Ascending aorta (tissue), 2 donors: ENCODE measurements at places on chromosomes 16 and 17. TPM values are rescaled to one million over a fixed set of nuclear protein-coding genes. Genes with fewer than 3 reads are reported as not detected.
A peak's percentile ranks its signal among the peaks of the same experiment; 100 is the strongest.

DNA sequence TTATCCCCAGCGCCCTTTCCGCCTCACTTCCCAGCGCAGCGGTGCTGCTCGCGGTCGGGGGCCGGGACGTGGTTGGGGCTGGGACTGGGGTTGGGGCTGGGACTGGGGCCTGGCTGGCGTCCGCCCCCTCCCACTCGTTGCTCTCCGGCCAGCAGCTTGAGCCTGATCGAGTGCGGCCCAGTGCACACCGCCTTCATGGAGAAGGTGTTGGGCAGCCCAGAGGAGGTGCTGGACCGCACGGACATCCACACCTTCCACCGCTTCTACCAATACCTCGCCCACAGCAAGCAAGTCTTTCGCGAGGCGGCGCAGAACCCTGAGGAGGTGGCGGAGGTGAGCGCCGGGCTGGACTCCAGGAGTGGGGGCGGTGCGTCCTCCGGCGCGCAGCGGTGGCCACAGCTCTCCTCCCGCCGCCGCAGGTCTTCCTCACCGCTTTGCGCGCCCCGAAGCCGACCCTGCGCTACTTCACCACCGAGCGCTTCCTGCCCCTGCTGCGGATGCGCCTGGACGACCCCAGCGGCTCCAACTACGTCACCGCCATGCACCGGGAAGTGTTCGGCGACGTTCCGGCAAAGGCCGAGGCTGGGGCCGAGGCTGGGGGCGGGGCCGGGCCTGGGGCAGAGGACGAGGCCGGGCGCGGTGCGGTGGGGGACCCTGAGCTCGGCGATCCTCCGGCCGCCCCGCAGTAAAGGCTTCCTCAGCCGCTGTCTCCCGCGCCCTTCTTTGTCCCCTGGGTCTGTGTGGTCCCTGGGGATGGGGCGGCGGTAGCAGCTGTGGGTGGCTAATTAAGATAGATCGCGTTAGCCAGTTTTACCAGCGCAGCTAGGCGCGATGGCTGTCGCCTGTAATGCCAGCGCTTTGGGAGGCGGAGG lies 1.8 kb downstream of the HSD17B1 start:
- peak; percentile 93 for DNase-seq

DNA sequence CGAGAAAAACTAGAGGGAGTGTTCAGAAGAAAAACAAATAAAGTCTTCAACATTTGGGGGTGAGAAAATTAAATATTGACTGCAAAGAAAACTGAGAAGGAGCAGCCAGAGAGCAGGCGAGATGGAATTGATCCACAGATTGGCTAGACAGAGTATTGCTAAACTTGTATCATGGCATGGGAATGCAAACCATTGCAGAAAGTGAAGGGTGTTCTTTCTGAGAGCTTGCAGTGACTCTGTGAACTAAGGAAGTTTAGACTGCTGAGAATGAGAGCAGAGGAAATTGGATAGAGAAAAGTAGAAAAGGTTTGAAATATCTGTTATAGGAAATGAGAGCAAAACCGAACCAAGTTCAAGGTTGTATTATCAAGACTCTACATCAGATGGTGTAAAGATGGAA lies 191.5 kb downstream of the HS3ST3A1 start:
- no peak for DNase-seq

GRCh38 chr16:46862555-46863447 lies 21.4 kb upstream of the GPT2 start:
- no peak for DNase-seq

- peak; percentile 22 for DNase-seq
Observed at GRCh38 chr16:24070851-24071250, 185.3 kb upstream of the CACNG3 start.

Gene FBXL16
- not detected for total RNA-seq

Gene ATP2A3
- 27.2 TPM for total RNA-seq

DNA sequence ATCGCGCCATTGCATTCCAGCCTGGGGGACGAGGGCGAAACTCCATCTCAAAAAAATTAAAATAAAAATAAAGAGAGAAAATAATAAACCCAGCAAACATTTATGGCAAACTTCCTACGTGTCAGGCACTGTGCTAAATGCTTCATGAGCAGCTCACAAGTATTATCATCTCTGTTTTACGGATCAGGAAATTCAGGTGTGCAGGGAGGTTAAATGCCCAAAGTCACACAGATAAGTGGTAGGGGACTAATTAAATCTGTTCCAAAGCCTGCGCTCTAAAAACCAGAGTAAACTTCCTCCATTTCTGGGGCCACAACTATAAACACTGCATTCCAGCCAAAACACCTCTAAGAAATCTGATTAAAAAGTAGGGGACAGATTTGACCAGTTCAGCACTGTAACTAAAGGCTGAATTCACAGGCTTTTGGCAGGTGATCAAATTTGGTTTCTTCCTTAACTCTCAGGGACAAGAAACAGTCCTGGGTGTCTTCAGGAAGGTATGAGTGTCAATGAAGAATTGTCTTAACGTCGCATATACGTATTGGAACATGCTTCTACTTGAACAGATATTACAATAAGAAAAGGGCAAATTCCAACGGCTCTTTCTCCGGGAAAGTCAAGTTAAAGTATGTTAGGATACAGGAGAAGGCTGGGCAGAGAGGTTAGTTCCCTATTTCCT lies 996 bp downstream of the STRADA start:
- DNase-seq, result no peak

DNA sequence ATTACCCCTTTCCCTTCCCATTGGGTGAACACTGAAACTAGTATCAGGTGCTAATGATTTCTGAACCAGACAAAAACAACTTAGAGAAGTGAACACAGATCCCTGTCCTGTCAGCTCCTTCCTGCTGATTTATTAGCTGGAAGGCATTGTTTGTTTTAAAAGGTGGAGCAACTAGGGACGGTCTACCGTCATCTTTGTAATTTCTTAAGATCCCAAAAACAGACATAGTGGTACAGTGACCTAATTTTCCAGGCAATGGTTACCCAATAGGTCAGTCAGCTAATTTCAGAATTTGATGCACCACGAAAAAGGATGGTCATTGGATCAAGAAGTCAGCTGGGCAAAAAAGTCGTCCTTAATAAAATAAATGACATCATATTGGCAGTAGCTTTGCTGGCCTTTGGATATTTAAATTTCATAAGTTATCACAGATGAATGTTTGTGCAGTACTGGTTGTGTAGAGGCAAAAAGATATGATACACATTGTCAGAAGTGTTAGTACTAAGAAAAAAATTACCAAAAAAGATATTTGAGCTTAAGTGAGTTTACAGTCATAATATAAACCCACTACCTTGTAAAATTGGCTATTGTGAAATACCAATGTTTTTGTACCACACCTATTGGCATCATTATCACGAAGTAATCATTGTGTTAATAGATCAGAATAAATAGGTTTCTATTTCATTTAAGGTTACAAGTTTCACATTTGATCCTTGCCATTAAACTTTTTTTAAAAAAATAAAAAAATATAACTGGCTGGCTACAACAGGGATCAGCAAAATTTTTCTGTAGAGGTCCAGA lies 27.2 kb upstream of the KCNJ16 start:
- no peak for DNase-seq

Gene FZD2
- 32.7 TPM for total RNA-seq

Gene PIK3R5
- total RNA-seq, result 42.0 TPM

GRCh38 chr16:83561876-83562275 lies 245.9 kb upstream of the HSBP1 start:
- no peak for DNase-seq

GRCh38 chr16:71837150-71837549 lies 8.6 kb upstream of the ATXN1L start:
- DNase-seq, result no peak

Gene CCL8
- not detected for total RNA-seq

- DNase-seq, result no peak
Observed at GRCh38 chr16:28586466-28586865, 10.4 kb downstream of the SULT1A2 start.

DNA sequence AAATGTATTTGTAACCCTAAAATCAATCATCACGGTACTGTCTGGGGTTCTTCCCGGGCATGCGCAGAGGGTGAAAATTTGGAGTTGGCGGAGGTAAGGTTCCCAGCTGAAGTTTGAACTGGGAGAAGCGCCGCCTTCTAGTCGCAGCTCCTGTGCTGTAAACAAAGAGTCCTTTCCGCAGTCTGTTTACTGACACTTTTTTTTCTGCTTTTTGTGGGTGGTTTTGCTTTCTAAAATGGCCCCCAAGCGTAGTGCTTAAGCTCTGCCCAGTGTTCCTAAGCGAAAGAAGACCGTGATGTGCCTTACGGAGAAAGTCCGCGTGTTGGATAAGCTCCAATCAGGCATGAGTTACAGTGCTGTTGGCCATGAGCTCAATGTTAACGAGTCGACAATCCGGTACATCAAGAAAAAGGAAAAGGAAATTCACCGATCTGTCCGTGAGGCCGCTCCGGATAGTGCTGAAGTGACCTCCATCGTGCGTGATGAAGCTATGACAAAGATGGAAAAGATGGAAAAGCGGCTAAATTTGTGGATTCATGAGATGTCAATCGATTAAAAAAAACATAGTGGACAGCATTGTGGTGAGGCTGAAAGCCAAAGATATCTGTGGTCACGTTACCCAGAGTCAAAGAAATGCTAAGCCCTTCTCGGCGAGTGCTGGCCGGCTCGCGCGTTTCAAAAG lies 570 bp upstream of the CFDP1 start:
- DNase-seq, result peak; percentile 88

DNA sequence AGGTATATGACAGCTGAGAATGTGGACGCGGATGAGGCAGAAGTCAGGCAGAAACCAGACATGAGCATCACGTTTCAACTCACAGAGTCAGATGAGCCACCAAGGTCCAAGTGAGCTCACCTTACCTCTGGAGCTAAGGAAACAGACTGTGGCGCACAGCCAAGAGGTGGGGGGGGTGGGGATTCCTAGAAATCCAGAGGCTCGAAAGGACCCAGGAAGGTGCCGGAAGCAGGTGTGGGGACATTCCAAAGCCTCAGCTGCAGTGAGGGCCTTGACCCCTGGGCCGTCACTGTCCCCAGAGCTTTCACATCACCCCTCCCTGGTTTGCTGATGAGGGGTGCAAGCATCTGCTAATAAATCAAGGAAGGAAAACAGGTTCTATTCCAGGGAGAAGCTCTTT lies 29.3 kb upstream of the RCVRN start:
- no peak for DNase-seq

Gene RAB37
- total RNA-seq, result 0.32 TPM

DNA sequence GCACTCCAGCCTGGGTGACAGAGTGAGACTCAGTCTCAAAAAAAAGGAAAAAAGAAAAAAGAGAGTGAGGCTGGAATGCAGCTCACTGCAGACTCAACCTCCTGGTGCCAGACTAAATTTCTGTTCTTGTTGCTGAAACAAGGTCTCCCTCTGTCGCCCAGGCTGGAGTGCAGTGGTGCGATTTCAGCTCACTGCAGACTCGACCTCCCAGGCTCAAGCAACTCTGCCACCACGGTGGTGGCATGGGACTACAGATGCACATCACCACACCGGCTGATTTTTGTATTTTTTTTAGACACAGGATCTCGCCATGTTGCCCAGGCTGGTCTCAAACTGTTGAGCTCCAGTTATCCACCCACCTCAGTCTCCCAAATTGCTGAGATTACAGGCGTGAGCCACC lies 34.6 kb downstream of the TRIM25 start:
- DNase-seq, result no peak

DNA sequence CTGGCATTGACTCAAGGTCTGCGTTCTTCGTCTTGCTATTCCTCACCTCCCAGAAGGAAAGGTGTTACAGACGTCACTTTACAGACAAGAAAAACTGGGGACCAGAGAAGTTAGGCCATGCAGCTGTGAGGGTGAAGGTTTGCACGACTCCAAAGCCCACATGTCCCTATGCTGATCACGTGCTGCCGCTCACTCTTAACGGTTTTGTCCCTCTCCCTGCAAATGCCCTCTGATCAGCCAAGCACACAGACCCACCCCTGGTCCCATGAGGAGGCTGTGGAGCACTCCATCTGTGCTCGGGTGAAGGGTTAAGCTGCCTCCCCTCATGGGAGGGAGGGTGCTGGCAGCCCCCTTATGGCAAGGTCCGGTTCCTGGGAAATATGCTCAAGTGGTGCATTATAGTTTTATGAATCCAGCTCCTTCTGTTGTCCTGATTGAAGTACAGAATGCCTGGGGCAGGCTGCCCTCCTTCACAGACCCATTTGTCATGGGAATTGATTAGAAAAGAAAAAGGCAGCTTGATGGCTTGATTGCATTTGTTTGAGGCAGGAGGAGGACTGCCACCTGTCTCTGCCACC lies 18.8 kb downstream of the CCDC182 start:
- DNase-seq, result no peak

Gene KRT31
- total RNA-seq, result not detected

- DNase-seq, result no peak
Observed at GRCh38 chr16:73771196-73772064, 525.2 kb upstream of the PSMD7 start.

DNA sequence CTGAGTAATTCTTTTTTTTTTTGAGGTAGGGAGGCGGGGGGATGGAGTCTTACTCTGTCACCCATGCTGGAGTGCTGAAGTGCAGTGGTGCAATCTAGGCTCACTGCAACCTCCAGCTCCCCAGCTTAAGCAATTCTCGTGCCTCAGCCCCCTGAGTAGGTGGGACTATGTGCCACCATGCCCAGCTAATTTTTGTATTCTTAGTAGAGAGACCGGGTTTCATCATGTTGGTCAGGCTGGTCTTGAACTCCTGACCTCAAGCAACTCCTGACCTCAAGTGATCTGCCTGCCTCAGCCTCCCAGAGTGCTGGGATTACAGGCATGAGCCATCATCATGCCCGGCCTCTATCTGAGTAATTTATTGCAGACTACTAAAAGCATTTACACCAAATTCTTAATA lies 19.4 kb downstream of the KPNB1 start:
- DNase-seq, result no peak

Gene BRIP1
- total RNA-seq, result not detected

Gene SYNGR3
- total RNA-seq, result 0.32 TPM

DNA sequence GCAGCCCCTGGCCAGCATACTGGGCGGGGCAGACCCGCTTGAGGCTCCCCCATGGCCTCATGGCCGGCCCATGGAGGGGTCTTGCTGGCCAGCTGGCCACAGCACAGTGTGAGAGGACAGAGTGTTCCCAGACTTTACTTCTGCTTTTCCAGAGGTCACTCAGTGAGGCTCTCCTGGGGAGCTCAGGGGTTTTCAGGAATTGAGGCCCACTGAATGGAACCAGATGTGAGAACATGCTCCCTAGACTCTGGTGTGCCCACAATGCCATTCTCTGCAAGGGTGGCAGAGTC lies 21.2 kb downstream of the ATP6V0D1 start:
- DNase-seq, result no peak

Gene CACNG5
- total RNA-seq, result not detected

Gene CANT1
- total RNA-seq, result 67.2 TPM

DNA sequence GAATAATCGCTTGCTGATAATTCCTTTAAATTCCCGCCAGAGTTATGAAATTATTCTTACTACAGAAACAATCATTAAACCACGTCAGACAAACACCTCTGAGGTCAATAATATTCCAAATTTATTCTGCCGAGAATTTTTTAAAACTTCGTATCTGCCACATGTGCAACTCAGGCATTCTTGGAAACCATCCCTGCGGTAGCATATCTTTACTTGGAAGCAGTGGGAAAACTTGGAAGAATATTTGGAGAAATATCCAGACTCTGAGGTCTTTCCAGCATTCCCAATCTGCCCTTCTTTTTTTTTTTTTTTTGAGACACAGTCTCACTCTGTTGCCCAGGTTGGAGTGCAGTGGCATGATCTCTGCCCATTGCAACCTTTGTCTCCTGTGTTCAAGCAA lies 2.0 kb upstream of the CCL11 start:
- no peak for DNase-seq
